ENCODE measurements at places on chromosomes 16 and 17.

- peak; percentile 97 for DNase-seq
These were observed 16.8 kb upstream of the RMI2 start for GRCh38 chr16:11328172-11329070.

- DNase-seq: peak; percentile 98
These were observed 2.4 kb downstream of the PGAP6 start for GRCh38 chr16:379183-379960.

GRCh38 chr17:5508810-5509209 lies 22.4 kb downstream of the MIS12 start:
- DNase-seq: peak; percentile 77

DNA sequence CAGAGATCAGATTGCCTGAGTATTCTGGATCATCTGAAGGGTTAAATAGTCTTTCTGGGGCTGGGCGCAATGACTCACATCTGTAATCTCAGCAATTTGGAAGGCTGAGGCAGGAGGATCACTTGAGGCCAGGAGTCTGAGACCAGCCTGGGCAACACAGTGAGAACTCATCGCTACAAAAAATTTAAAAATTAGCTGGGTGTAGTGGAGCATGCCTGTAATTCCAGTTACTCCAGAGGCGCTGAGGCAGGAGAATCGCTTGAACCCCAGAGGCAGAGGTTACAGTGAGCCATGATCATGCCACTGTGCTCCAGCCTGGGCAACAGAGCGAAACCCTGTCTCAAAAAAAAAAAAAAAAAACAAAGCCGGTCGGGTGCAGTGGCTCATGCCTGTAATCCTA lies 15.7 kb downstream of the MVP start:
- DNase-seq: no peak

DNA sequence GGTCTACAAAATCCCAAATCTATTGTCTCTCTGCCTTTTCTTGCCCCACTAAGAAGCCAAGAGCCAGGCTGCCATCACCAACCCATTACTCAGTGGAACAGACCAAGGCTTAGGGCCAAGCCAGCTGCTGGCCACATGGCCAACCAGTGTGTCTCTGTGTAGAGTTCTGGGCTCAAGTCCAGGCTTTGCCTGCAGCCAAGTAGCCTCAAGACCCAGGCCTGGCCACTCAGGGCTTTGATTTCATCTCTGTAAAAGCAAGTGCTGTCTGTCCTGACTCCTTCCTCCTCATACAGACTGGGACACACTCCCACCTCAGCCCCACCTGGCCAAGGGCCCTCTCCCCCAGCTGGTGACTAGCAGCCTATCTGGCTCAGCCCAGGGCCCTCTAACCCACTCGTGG lies 14.6 kb downstream of the SREBF1 start:
- DNase-seq: no peak

DNA sequence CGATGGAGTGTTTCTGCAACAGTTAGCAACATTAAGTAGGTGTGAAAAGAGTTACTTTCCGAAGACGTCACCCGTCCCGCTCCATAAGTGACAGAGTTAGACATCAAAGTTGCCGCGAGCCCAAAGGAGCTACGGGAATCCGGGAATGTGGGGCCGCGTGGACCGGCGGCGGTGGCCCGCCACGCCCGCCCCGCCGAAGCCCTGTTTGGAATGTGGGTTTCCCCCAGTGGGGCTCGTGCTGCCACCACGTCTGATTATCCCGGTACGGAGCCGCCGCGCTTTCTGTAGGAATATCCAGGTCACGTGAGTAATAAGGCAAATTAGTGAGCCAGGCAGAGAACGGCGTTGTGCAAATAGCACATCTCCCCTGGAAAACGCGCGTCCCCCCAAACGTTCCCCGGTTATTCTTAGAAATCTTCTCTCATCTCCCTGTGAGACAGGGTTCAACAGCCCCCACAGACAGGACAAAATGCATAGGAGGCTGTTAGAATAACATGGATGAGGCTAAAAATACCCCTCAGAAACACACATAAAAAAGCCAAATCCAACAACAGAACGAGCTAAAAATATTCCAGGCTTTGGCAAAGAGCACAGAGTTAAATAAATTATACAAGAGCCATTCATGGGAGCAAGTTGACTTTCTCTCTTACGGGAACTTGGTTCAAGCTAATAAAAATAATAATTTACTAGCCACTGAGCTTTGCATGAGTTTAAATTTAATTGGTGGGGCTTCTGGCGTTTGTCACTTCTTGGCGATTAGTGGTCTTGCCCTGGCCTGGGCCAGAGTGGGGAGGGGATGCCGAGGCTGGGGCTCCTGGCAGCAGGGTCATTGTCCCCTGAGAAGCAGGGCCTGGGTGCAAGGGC lies 8.6 kb downstream of the BAHCC1 start:
- no peak for DNase-seq

- no peak for DNase-seq
These were observed 63.9 kb downstream of the WDR59 start for GRCh38 chr16:74921051-74921450.

- peak; percentile 84 for DNase-seq
These were observed 1.4 kb upstream of the LHX1 start for GRCh38 chr17:36935671-36936454.

GRCh38 chr16:2027024-2028010 lies 615 bp downstream of the NHERF2 start:
- no peak for DNase-seq

- no peak for DNase-seq
These were observed 481 bp downstream of the PDK2 start for GRCh38 chr17:50095626-50096037.

GRCh38 chr16:7398536-7398935 lies 65.9 kb downstream of the RBFOX1 start:
- DNase-seq: no peak

DNA sequence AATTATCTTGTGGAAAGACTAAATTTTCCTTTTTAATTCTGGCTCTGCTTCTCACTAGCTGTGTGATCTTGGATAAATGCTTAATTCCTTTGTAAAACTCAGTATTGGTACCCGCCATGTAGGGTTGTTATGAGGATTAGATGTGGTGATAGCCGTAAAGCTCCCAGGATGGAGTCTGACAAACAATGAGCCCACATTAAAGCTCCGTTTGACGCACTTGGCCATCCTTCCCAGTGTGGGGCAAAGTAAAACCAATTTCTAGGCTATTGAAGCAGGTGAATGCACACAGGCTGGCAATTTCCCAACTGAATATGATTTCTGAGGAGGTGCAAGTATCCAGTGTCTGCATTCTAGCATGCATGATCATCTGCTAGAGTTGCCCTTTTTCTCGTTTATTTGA lies 123.6 kb downstream of the MRTFB start:
- no peak for DNase-seq

DNA sequence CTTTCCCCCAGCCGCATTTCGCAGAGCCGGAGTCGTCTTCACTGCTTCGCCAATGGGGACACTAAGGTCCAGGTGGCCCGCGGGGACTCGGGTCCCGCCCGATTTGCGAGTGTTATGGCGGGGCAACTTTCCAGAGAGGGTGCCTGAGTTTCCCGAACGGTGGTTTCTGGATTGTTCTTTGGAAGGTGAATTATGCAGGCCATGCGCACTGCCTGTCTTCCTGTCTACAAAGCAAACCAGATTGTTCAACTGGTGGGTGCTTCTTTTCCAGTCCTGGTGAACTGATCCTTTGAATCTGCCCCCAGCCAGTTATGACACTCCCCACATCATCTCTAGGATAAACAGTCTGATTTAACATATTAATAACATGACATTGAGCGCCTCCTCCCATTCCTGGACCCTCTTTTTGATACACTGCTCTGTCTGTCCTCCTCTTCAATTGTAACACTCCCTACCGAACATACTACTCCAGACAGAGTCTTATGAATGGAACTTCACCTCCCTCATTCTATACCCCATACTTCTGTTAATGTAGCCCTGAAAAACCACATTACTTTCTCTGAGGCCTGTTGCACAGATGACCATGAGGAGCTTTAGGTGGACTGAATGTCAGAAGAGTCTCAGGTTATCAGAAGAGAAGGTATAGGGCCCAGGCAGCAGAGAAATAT lies 159.0 kb downstream of the RAB11FIP4 start:
- DNase-seq: no peak

- DNase-seq: peak; percentile 12
These were observed 21.9 kb upstream of the NKD1 start for GRCh38 chr16:50526249-50526648.

DNA sequence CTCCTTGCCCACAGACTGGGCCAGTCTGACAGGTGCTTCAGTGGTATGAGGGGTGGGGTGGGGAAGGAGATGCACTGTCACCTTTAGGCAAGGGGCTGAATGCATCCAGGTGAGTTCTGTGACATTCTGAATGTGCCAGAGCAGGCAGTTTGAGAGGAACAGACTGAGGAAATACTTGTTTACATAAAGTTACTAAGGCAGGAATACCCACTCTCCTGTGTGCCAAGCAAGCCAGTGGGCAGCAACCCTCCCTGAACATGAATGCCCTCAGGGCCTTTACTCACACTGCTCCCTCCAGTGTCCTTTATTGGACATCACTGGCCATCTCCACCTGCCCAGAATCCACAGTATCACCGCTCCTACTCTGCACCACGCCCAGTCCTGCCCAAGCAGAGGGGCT lies 33.1 kb upstream of the ULK2 start:
- no peak for DNase-seq
